IMR-90 (cell line): ENCODE measurements at places on chromosomes 11 and 22. TPM values are rescaled to one million over a fixed set of nuclear protein-coding genes. Genes with fewer than 3 reads are reported as not detected.

GRCh38 chr11:560305-561147 is at the start of the genes LMNTD2 and RASSF7:
TSS of gene LMNTD2 (minus strand) at chr11:560738. CDS start at chr11:560716, 22 bp downstream.
TSS of gene RASSF7 (plus strand) at chr11:560970. CDS start at chr11:561769, 799 bp downstream.
- peaks cover 9% of the 10 kb centered on the region for H3K4me1 ChIP-seq
- peaks cover 35% of the 10 kb centered on the region for H3K27me3 ChIP-seq
- peak within 1 kb of the TSS; percentile 97 for H3K4me3 ChIP-seq

DNA sequence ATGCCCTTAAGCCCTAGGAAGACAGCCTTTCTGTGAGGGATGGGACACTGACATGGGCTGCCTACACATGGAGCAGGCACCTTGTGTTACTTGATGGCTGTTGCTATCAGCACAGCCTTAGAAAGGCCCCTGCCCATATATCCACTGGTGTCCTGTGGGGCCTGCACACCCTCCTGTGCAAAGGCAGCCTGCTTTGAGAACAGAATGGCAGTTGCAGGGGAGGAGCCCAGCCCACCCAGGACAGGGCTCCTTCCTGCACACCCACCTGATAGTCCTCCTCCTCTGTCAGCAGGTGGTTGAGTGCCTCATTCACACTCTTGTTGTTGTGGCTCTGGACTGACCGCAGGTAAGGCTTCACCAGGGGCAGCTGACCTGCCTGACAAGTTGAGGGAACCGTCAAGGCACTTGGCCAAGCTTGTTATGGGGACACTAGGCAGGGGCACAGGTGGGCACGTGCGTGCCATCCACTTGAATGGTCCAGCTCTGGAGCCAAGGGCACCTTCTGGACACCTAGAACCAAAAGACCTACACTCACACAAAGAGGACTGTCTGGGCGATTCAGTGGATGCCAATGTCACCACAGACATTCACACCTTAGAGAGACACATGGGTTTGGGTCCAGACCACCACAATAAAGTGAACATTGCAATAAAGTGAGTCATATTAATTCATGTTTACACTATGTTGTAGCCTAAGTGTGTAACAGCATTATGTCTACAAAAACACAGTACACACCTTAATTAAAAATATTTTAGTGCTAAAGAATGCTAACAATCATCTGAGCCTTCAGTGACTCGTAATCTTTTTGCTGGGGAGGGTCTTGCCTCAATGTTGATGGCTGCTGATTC is 9.4 kb upstream of the SLC25A1 start:
- H3K4me1 ChIP-seq = peaks cover 4% of the 10 kb centered on the region; the same call in 1 of the 2 replicates
- no peak for DNase-seq
- H3K27me3 ChIP-seq = no peaks in the 10 kb centered on the region
- no peak overlapping the region for H3K4me3 ChIP-seq
- no peaks in the 10 kb centered on the region; the same call in 1 of the 2 replicates for H3K36me3 ChIP-seq

DNA sequence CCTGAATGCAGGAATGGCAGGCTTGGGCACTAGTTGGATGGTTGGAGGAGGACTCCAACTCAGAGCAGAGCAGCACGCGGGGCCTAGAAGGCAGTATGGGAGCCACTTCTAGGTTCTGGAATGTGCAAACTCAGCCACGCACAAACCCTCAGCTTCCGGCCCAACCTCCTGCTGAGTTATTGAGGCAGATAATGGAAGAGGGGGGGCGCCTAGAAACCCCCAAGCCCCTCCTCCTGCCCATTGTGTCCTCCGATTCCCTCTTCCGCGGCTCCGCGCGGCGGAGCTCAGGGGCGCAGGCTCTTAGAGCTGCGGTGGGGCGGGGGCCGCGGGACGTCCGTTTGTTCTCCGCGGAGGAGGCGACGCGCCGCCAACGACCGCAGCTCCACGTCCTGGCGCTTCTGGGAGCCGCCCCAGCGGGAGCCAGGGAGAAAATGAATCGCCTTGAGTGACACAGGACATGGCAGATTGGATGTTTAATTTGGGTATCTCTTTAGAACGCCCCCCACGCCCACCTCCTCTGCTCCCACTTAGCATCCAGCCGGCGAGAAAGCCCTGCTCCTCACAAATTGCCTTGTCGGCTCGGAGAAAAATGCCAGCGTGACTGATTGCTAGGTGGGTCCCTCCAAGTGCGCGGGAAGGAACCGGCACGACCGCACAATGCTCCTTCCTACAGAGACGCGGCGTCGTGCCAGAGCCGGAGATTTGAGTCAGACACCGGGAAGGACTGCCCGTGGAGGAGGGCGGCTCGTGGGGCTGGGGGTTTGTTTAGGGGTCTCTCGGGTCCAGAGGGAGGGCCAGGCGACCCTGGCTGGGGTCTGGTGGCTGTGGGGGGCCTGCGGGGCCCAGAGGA is 144.6 kb downstream of the NECTIN1 start:
- peak; percentile 63 for DNase-seq
- H3K27me3 ChIP-seq = peaks cover 23% of the 10 kb centered on the region
- no peaks in the 10 kb centered on the region for H3K36me3 ChIP-seq
- H3K27ac ChIP-seq = peak overlapping the region; percentile 5; the same call in 1 of the 2 replicates
- H3K4me3 ChIP-seq = peak overlapping the region; percentile 37

The SGSM1 gene
- total RNA-seq = not detected in 2 replicates

The HTR3B gene
- total RNA-seq = not detected in 2 replicates

The SPON1 gene
- total RNA-seq = 0.56 and 0.72 TPM in 2 replicates
